ENCODE measurements at places on chromosomes 12 and 14.

DNA sequence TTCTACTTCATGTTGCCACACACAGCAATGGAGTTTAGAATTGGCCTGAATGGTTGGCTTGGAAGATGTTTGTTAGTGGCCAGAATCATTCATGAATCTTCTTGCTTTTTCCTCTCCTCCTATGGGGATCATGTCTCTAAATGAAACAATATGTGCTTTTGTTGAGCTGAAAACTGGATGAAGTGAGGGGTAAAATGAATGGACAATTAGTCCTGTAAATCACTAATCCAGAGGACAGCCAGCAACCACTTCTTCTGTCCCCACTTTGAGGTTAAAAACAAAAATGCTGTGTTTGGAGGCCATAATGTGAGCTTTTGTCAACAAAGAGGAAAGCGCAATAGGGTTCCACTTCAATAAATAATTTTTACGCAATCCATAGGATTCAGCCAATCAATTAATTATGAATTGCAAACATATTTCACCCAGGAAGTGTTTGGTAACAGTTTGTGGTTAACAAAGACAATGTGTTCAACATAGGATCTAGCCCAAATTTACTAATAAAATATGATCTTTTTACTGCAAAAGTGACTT is 30.3 kb upstream of the AMIGO2 start:
- no peak for DNase-seq

GRCh38 chr12:111267144-111267543 is 101.8 kb downstream of the PHETA1 start:
- DNase-seq = no peak

DNA sequence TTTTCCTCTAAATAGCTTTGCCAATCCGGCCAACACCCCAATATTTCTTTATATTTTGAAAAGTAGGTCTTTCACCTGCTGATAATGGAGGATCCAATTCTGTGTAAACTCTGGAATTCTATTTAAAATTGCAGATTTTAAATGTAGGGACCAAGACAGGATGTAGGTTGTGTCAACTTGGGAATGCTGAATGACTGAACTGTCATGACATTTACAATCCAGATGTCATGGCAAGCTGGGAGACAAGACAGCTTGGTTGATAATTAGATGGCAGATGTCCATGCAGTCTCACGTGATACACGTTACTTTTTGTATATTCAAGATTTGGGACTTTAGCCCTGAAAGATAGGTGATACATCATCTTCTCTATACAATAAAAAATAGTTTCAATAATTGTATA is 477.2 kb downstream of the DIO2 start:
- no peak for DNase-seq

DNA sequence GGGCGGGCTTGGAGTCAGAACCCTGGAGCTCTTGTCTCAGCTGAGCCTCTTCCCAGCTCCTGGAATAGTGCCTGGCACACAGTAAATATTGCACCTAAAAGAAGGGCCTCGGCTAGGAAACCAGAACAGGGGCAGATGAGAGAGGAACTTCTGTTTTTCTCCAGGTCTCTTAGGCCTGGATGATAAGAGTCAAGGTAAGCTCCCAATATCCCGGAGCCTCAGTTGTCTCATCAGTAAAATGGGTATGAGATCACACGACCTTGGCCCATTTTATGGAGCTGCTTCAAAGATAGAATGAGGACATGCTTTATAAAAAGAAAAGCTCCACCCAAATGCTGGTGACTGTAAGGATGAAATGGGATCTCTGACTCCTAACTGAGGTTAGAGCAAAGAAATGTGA is 202.2 kb downstream of the TTC7B start:
- DNase-seq = no peak

GRCh38 chr12:104219361-104219892 is 3.8 kb downstream of the TXNRD1 start:
- DNase-seq = no peak

DNA sequence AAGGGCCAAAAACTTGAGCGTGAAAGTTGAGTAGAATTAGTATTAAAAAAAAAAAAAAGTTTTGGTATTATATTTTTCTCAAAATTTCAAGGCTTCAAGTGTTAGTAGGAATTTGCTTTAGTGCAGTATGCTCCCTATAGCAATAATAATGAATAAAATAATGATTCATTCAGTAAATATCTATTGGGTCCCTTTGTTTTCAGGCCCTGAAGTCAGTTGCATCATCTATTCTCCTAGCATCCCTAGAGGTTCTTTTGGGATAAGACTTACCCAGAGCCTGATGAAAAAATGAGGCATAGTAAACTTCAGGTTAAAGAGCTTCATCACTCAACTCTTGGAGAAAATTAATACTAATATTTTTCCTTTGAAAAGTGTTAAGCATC is 1.1 kb downstream of the KMT5A start:
- DNase-seq = no peak

- DNase-seq = no peak
Measured at GRCh38 chr12:132638541-132639408, 20.2 kb downstream of the P2RX2 start.

DNA sequence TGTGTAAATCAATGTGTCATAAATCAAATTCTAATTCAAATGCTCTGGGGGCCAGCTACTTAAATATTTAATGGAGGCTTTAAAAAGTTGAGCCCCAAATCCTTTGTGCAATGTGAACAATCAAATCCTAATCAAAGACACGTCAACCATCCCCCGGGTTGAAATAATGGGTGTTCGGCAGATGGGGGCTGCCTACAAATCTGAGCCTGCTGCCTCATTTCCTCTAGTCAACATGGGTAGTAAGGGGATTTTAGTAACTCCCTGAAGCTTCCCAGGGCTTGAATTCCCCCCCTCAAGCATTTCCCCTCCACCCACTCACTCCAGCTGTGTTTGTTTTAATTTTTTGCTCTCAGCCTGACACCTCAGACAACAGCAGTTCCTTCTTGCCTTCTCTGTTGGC is 37.8 kb downstream of the SRRM4 start:
- DNase-seq = no peak

DNA sequence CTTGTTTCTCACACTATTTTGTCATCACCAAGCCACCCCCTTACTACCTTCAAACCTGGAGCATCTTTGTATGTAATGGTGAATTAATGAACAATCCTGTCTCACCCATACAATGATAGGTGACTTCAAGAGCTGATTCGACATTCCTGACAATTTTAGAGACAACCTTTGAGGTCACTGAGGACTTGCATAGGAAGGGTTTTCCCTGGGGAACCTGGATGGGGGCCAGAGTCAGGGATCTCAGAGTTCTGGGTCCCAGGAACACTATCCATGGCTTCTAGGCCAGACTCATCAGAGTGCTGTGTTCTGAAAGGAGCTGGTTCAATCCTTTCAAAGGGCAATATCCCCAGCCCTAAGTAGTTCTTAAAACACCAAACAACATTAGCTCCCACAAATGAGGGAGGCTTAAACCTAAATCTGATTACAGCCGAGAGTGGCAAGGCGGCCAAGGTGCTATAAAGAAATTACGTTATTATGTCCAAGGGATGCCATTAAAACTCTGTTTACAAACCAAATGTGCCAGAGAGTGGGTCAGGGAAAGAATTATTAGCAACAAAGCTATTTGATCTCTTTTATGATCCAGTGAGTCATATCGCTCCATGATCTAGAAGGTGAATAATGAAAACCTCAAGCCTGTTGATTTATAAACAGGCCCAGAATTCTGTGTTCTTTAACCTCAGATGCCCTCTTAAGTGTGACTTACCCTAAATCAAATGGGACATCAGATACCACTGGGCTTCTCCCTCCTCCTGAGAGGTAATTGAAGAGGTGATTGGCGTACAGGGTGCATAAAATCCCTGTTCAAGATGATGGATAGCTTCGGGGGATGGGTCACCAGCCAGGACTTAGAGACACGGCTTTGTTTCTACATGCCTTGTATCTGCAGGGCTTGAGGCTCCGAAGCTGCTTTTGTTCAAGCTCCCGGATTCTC is 230.2 kb upstream of the TBX3 start:
- DNase-seq = no peak

DNA sequence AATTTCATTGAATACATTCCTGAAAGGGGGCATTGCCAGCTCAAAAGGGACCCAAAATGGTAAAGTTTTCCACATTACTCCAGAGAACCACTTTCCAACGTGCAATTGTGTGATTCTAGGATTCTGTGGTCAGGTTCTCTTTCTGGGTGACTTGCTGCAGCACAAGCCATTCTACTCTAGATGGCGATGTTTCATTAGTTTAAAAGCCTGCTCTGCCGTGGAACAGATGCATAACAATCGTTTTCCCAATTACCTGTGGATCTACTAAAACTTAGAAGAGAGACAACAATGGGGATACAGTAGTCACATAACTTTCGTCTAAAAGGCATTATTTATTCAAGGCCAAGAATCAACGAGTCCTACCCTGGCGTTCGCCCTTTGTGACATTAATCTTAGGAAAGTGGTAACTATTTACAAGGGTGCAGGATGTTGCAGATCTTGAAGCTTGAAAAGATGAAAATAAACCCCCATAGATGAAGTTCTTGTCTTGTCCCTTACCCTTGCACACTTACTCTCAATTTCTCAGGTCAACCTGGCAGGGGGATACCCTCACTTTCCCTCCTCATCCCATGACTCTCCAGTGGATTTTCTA is 400.9 kb downstream of the SNAPC1 start:
- DNase-seq = peak; percentile 8

DNA sequence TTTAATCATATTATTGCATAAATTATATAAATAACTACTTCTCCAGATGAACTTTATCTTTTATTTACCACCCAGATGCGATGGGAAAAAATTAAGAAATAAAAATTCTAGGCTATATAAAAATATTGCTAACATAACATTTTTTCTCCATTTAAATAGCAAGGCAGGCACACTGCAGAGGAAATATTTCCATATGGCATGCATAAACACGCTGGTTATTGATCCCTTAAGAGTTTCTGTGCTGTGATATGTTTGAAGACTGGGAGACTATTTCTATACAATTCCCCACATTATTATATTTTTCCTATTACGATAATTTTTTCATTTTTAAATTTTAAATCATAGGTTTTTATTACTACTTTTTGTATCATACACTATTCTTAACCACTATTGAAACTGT is 131.5 kb downstream of the C12orf50 start:
- no peak for DNase-seq

DNA sequence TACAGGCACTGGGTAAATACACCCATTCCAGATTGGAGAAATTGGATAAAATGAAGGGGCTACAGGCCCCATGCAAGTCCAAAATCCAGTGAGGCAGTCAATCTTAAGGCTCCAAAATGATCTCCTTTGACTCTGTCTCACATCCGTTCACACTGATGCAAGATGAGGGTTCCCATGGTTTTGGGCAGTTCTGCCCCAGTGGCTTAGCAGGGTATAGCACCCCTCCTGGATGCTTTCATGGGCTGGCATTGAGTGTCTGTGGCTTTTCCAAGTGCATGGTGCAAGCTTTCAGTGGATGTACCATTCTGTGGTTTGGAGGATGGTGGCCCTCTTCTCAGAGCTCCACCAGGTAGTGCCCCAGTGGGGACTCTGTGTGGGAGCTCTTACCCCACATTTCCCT is 427.2 kb downstream of the TRHDE start:
- no peak for DNase-seq

DNA sequence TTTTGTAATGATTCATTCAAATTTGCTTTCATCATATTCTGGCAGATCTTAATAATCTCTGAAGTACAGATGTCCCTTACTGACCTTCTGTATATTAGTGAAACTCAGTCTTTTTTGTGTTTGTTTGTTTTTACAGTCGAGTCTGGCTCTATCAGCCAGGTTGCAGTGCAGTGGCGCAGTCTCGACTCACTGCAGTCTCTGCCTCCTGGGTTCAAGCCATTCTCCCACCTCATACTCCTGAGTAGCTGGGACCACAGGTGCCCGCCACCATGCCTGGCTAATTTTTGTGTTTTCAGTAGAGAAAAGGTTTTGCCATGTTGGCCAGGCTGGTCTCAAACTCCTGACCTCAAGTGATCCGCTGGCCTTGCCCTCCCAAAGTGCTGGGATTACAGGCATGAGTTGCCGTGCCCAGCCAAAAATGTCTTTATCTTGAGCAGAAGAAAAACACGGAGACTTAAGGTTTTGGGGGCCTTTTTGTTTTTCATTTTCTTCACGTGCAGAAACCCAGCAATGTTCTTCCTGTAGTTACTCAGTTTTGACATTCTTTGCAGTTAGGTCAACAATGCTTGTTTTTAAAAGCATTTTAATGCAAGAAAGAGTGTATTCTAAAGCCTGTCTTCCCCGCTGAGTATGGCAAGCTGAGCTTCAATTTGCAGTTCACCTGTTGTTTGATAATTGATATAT is 79.5 kb downstream of the FAR2 start:
- no peak for DNase-seq

GRCh38 chr12:132190012-132190755 is 45.9 kb downstream of the NOC4L start:
- DNase-seq = no peak

GRCh38 chr12:77924703-77925102 is 94.0 kb downstream of the NAV3 start:
- no peak for DNase-seq
